NCI-H1694 (cell line): ENCODE measurements at places on chromosomes 5 and 9.

DNA sequence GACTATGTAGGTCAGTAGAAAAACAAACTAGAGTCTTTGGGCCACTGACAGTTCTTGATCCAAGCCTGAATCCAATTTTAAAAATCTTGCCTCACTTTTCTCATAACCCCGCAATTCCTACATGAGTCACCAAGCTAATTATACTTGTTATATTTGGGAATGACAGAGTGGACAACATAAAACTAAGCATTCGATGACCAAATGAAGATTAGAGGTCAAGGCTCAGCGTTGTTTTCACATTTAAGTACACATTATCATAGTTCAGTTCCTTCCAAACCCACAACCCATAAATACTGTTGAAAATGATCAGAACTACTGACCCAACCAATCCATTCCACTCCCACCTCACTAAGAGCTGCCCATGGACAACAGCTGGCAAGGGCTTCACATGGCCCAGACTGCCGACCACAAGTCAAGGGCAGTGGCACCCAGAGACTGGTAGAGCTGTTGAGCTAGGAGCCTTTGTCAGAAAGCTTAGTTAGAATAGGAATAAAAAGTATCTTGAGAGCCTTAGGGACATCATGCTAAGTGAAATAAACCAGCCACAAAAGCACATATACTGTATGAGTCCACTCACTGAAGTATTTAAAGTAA lies 64.2 kb downstream of the MYO10 start:
- DNase-seq, result no peak

- DNase-seq, result no peak
These were observed 244.0 kb downstream of the GABRB2 start for GRCh38 chr5:161302559-161302958.

DNA sequence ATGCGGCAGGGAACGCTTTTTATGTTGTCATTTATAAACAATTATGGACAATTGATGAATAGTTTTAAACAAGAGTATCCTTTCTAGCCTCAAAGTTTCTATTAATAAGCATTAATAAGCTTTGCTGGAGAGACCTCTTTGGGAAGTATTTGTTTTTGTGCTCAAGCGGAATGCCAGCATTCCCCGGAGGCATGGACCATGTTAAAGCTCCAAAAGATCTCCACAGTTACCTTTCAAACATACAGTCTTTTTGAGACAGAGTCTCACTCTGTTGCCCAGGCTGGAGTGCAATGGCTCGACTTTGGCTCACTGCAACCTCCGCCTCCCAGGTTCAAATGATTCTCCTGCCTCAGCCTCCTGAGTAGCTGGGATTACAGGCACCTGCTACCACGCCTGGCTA lies 9.6 kb downstream of the MSANTD3 start:
- DNase-seq, result no peak

DNA sequence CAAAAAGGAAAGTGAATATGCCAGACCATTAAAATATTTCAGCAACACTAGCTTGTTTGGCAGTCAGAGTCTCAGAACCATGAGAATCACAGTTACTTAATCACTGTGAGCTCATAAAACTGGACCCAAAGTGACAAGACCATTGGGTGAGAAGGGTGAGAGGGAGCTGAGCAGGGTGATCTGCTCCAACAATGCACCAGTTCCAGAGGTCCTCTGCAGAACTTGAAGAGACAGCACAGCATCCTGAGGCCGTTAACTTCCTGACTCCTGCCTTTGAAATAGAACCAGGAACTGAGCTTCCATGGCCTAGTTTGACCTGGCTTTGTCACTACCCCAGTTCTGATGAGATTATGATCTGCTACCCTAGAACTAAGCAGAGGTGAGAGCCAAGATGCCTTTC lies 57.4 kb downstream of the NFIB start:
- DNase-seq, result no peak

DNA sequence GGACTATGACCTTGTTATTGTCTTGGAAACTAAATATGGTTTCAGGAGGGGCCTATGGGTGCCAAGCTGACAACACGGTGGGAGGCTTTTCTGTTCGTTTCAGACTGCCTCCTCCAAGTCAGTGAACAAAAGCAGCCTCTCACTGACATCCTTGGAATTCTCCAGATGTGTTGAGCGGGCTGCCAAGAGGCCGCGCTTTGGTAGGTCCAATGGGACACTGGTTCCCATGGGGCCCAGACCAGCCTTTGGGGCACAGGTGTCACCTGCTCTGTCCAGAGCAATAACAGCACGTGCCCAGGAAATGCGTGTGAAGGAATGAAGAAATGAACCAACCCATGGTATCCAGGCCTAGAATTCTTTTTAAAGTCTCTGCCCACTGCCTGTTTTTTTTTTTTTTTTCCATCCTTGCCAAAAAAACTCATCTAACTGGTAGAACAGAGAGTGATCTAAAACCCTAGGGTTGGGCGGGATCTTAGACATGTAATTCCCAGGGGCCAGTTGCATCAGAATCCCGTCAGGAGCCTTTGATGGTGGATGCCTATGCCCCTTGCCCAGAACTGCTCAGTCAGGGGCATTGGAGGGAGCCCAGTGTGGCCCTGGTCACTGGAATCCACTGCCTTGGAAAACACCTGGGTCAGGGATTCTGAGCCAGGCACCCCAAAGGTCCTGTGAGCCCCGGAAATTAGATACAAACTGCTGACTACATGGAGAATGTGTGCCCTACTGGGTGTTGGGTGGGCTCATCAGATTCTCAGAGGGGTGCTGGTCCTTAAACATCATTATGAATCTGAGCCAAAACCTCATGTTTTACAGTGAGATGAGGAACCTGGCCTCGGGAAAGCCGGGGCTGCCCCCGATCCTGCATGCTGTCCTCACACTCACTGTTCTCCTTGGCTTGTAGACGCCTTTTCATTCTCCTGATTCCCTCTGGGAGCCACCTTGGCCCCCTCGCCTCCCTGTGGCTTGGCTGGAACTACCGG lies 60.1 kb downstream of the GTF3C4 start:
- DNase-seq, result no peak

DNA sequence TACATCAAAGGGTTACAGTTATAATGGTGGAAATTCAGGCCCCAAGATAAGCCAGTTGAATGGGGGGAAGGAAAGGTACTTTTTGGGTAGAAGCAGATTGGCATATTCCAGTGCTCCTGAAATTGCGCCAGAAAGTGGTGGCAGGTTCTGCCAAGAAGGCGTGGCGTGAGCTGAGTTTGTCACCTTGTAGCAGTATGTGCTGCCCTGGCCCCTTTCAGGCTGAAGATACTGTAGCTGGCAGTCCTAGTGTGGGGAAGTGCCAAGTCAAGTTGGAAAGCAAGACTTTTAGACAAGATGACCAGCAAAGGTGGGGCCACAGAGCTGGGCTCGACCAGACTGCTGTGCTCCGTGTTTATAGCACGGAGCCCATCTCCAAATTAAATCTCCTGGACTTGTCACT lies 133.6 kb upstream of the GLRA1 start:
- DNase-seq, result no peak

GRCh38 chr9:135299651-135300345 lies 179.8 kb upstream of the PPP1R26 start:
- DNase-seq, result no peak

DNA sequence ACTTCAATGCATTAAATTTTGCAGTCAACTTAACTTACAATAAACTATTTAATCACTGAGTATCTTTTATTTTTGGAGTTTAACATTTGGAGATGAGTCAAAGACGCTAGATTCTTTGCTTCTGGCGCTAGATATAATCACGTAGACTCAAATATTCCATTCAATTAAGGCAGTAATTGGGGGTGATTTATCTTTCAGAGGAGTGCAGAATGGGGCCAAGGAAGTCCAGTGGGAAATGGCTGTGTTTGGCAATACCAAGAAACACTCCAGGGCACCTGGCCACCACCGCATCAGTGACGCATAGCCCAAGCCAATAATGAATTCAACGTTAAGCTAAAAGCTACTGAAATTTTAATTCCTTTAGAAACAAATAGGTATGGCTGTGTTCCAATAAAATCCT lies 81.2 kb downstream of the PHAX start:
- no peak for DNase-seq

DNA sequence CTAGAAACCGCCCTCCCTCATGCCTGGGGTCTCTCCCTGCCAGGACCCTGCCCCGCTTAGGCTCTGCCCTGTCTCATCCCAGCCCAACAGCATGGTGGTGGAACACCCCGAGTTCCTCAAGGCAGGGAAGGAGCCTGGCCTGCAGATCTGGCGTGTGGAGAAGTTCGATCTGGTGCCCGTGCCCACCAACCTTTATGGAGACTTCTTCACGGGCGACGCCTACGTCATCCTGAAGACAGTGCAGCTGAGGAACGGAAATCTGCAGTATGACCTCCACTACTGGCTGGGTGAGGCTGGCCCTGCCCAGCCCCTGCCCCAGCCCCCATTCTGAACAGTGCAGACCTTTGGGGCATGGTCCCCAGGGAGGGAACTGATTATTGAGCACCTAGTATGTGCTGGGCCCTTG lies 33.9 kb downstream of the GSN start:
- no peak for DNase-seq

DNA sequence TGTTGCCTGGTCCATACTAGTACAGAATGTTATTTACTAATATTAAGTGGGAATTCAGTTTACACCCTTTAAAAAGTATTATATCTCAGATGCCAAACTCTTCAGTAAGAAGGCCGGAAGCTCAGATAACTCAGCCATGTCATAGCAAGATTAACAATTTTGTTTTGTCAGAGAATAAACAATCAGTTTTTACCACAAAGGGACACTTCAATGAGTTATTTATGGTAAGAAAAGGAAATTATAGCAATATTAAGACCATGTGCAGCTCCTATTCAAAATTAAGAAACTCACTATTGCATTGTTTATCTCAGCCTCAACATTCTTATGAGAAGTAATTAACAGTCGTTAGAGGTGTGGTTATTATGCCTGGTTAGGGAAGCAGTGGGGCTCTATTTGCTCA lies 13.1 kb upstream of the ARL15 start:
- no peak for DNase-seq

DNA sequence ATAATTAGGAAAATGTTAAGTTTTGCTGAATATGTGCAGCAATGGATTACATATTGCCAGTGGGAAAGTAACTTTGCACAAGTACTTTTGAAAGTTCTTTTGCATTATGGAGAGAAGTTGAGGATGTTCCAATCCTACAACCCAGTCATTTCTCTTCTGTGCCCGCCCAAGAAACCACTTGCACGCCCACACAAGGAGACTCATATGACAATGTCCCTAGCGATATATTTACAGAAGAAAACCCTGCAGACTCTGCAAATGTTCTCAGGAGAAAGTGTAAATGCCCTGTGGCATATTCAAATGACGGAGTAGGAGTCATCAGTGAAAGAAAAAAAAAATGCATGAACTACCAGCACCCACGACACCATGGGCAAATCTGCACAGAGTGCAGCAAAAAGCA lies 356.5 kb downstream of the CTNND2 start:
- no peak for DNase-seq

DNA sequence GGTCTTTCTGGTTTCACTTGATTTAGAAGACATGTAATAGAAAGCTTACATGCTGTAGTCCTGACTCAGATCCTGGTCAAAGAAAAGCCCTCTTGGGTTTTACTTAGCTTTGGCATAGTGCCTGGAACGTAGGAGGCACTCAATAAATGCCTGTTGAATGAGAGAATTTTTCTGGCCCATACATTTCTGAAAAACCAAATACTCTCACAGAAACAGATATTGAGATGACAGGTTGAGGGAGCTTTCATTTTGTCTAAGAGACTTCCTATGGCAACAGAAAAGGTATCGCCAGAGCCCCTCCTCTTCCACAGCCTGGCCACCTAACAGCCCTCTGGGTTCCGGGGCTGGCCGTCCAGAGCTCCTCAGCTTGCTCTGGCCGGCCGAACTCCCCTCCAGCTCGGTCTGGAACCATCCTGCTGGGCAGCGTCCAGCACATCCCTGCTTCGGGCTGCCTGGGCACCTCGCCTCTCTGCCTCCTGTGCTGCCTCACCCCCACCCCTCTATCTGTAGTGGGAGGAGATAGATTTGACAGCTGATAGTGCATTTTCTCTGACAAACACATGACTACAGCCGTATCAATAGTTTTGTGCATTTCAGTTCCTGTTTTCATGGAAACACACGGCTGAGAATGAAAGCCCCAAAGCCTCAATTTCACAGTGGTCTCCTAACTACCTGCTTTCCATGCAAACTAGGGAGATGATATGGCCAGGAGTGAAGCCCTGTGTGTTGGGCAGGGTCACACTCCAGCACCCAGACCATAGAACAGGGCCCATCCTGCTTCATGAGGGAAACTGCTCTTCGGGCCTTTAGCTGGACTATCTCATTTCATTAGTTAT lies 1.1 kb downstream of the IL4 start:
- no peak for DNase-seq

- DNase-seq, result no peak
These were observed 103.5 kb upstream of the COL5A1 start for GRCh38 chr9:134537951-134538641.

DNA sequence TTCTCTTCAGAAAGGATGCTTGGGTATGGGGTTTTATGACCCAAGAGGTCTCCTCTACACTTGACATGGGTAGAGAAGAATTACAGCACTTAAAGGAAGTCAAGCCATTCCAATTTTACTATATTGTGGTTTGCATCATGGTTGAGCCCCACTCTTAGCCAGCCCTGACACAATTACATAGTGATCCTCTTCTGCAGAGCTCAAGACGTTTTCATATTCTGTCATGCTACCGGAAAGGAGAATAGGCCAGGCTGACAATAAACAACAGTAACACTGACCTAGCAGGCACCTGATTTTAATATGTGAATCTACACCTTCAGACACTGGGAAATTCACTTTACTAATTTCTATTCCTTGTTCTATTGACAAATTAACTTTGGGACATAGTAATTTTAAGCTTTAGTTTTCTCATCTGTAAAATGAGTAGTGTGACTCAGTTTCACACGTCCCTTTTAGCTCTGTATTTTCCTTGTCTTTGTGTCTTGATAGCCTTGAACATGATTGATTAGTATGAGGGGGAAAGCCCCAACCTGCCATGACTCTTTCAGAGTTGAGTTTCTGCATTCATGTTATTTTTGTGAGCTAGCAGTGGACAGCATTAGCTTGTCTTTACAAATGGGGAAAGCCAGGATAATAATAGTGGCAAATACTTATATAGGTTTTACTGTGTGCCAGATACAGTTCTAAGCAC lies 83.8 kb downstream of the SV2C start:
- no peak for DNase-seq

DNA sequence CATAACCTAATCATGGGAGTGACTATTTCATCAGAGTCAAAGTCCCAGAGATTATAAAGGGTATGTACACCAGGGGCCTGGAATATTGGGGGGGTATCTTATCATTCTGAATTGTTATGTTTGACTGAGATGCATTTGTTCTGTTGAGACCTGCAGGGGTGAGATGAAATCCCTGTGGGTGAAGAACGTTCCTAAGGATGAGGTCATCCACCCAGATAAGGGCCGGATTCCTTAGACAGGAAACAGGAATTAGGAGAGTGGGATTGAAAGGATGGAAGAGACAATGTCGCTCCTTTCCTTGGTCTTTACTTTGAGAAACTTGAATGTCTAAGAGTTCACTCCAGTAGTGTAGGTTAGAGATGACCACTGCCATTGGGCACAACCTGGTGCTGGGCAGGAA lies 54.7 kb downstream of the GAS1 start:
- DNase-seq, result no peak
